ENCODE measurements at places on chromosomes 4 and X.

- H3K27ac ChIP-seq = no peak overlapping the region
- DNase-seq = no peak
- H3K4me1 ChIP-seq = peaks cover 15% of the 10 kb centered on the region
- H3K27me3 ChIP-seq = no peaks in the 10 kb centered on the region
- no peak overlapping the region for H3K4me3 ChIP-seq
- H3K36me3 ChIP-seq = no peaks in the 10 kb centered on the region
Observed at GRCh38 chr4:42638993-42639392, 17.9 kb downstream of the ATP8A1 start.

DNA sequence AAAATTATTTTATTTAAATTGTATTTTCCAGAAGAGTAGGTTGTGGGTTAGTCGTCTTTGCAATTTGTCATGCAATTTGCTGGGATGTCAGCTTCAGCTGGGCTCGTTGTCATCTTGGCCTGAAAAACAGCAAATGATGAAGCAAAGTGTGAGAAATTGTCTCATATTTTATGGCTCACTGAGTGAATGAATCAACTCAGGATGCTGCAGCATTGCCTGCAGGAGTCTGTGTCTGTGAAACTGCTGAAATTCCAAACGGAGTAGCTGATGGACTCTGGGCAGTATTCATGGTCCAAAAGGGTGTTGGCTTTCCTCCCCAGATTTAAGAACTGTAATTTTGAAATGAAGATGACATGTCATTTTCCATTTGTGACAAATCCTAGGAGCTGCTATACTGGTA lies 37.2 kb downstream of the CXCL8 start:
- no peak overlapping the region for H3K4me3 ChIP-seq
- H3K36me3 ChIP-seq = no peaks in the 10 kb centered on the region
- H3K27me3 ChIP-seq = no peaks in the 10 kb centered on the region
- H3K27ac ChIP-seq = no peak overlapping the region
- no peak for DNase-seq

GRCh38 chrX:97315939-97316338 lies 432.2 kb downstream of the RPA4 start:
- no peaks in the 10 kb centered on the region for H3K27me3 ChIP-seq
- H3K27ac ChIP-seq = peak overlapping the region; percentile 74
- peaks cover 21% of the 10 kb centered on the region for H3K4me1 ChIP-seq
- no peak overlapping the region for H3K4me3 ChIP-seq

DNA sequence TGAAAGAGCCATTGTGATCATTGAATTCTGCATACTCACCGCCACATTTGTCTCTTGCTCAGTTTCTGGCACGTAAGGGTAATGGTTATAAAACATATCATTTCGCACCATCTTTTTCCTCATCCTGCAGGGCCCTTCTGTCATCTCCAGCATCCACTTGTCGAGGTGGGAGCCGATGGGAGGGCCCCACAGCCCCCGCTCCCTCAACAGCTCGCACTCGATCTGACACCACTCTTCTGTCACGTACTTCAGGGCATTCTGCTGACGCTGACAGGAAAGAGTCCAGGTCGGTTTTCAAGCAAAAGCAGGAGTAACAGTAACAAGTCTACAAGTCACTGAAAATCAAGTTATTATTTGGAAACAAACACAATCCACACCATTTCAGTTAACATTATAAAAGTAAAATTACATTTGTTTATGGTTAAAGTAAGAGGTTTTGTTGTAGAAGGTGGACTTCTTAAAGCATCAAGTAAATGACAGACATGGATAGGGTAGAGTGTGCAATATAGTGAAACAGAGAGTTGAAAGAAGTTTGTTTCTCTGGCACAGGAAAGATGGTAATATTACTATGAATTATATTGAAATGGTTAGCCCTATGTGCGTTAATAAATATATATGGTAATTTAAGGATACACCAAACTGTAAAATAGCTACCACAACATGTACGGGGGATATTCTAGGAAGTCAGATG lies 150.6 kb downstream of the CDS1 start:
- H3K36me3 ChIP-seq = peaks cover 37% of the 10 kb centered on the region
- H3K4me3 ChIP-seq = no peak overlapping the region
- no peak for DNase-seq
- H3K4me1 ChIP-seq = no peaks in the 10 kb centered on the region

GRCh38 chr4:112910109-112910736 lies 139.2 kb upstream of the ANK2 start:
- H3K27me3 ChIP-seq = no peaks in the 10 kb centered on the region
- no peak for DNase-seq
- H3K27ac ChIP-seq = peak overlapping the region; percentile 69
- 0 out of 2 replicates have a peak, but pooled peaks cover 2% of the 10 kb centered on the region for H3K36me3 ChIP-seq
- H3K4me3 ChIP-seq = no peak overlapping the region
- peaks cover 30% of the 10 kb centered on the region for H3K4me1 ChIP-seq

DNA sequence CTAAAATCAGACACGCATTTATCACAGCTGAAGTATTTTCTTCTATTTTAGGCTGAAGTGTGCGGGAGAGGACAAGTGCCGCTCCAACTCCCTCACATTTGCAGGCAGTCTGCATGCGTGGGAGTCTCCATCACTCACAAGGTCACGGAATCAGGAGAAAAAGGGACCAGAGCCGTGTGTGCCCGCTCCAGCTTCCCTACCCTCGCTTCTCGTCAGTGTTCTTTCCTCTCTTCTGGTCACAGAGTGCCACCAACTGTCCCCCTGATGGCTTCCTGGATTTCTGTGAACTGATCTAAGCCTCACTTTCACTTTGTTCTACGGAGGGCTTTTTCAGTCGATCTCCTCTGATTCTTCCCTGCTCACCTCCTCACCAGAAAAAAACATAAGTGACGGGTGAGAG lies 407.4 kb upstream of the AADAT start:
- no peaks in the 10 kb centered on the region for H3K36me3 ChIP-seq
- no peak for DNase-seq
- no peak overlapping the region for H3K4me3 ChIP-seq
- no peaks in the 10 kb centered on the region for H3K27me3 ChIP-seq

- peaks cover 12% of the 10 kb centered on the region for H3K36me3 ChIP-seq
- no peaks in the 10 kb centered on the region for H3K27me3 ChIP-seq
- DNase-seq = no peak
- H3K27ac ChIP-seq = no peak overlapping the region
- peaks cover 10% of the 10 kb centered on the region for H3K4me1 ChIP-seq
Observed at GRCh38 chrX:6708041-6708440, 173.1 kb upstream of the VCX3A start.

- H3K4me3 ChIP-seq = no peak overlapping the region
- DNase-seq = peak; percentile 77
- H3K27ac ChIP-seq = no peak overlapping the region
- no peaks in the 10 kb centered on the region for H3K27me3 ChIP-seq
- H3K4me1 ChIP-seq = peaks cover 31% of the 10 kb centered on the region
Observed at GRCh38 chr4:138919094-138919936, 96.3 kb upstream of the NOCT start.

- peaks cover 32% of the 10 kb centered on the region for H3K27me3 ChIP-seq
- H3K4me3 ChIP-seq = no peak overlapping the region
- no peaks in the 10 kb centered on the region for H3K4me1 ChIP-seq
- no peaks in the 10 kb centered on the region for H3K36me3 ChIP-seq
Observed at GRCh38 chr4:2105559-2105958, 46.4 kb downstream of the NAT8L start.

GRCh38 chrX:15525664-15526416 lies 25.2 kb downstream of the BMX start:
- H3K4me1 ChIP-seq = no peaks in the 10 kb centered on the region
- no peaks in the 10 kb centered on the region for H3K36me3 ChIP-seq
- H3K27ac ChIP-seq = no peak overlapping the region
- DNase-seq = no peak
- no peak overlapping the region for H3K4me3 ChIP-seq

DNA sequence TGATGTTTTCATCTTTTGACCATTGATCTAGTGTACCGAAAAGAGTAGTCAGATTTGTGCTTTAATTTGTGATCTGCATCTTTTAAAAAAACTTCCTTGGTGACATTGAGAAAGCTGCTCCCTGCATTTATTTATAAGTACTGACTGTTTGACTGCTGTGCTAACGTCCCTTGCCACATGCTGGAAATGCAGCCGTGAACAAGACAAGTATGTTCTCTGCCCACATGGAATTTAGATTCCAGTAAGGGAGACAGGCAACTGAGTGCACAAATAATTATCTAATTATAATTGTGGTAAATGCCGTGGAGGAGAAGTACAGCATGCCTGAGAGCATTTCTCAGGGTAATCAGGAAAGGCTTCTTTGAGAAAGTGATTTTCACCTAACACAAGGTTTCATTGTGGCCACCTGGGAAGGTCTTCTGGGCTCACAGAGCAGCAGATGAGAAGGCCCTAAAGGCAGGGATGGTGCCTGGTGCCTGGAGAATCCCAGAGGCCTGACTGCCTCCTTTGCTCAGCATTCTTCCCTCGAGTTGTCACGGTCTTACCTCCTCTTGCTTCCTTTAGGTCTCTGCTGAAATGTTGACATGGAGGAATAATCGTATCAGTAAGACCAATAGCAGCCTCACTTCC lies 55.8 kb downstream of the PTTG2 start:
- no peak for DNase-seq
- H3K4me3 ChIP-seq = no peak overlapping the region
- 0 out of 2 replicates have a peak, but pooled peaks cover 4% of the 10 kb centered on the region for H3K4me1 ChIP-seq
- H3K36me3 ChIP-seq = peaks cover 16% of the 10 kb centered on the region
- no peaks in the 10 kb centered on the region for H3K27me3 ChIP-seq
- H3K27ac ChIP-seq = no peak overlapping the region

- no peaks in the 10 kb centered on the region for H3K27me3 ChIP-seq
- H3K36me3 ChIP-seq = peaks cover 44% of the 10 kb centered on the region
- H3K4me1 ChIP-seq = peaks cover 13% of the 10 kb centered on the region
- H3K27ac ChIP-seq = no peak overlapping the region
- no peak overlapping the region for H3K4me3 ChIP-seq
Observed at GRCh38 chrX:66191563-66191962, 27.5 kb downstream of the HEPH start.

GRCh38 chrX:39678914-39679313 lies 418.8 kb downstream of the BCOR start:
- H3K4me1 ChIP-seq = peaks cover 8% of the 10 kb centered on the region
- H3K27me3 ChIP-seq = peaks cover 3% of the 10 kb centered on the region
- H3K27ac ChIP-seq = no peak overlapping the region
- H3K4me3 ChIP-seq = no peak overlapping the region
- peaks cover 7% of the 10 kb centered on the region for H3K36me3 ChIP-seq

DNA sequence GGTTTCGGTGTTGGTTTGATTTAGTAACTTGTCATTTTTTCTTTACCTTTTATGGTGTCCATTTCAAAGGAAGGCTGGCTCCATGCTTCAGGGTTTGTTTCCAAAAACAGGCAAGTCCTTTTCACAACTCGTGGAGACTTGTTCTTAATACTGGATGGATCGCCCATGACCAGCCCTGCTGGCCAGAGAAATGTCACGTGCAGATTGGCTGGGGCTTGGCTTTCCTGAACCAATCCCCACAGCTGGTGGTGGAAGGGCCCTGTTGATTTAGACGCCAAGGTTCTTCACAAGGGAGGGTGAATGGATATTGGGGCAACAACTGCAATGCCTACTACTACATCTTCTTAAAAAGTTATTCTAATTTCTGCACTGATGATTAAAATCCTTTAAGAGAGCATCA lies 92.6 kb downstream of the SHROOM3 start:
- no peak overlapping the region for H3K4me3 ChIP-seq
- no peak for DNase-seq
- no peaks in the 10 kb centered on the region for H3K36me3 ChIP-seq
- H3K27ac ChIP-seq = no peak overlapping the region
- no peaks in the 10 kb centered on the region for H3K27me3 ChIP-seq

DNA sequence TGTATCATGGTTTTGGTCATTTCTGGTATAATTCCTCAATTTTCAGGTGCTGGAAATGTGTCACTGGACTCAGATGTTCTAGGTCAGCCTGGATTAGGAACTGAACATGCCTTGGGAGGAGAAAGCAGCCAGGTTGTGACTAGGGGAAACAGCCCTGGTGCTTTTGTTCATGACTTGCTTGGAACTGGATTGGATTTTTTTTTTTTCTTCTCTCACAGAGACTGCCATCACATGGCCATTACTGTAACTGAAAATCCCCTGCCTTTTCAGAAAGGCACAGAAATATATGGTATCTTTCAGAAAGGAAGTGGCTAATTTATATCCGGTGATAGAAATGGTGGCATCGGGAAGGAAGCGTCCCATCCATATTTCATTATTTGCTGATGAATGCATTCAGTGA lies 34.6 kb downstream of the SEPTIN11 start:
- H3K4me1 ChIP-seq = peaks cover 84% of the 10 kb centered on the region
- no peak overlapping the region for H3K4me3 ChIP-seq
- no peaks in the 10 kb centered on the region for H3K36me3 ChIP-seq
- H3K27me3 ChIP-seq = no peaks in the 10 kb centered on the region
- peak overlapping the region; percentile 73 for H3K27ac ChIP-seq
- DNase-seq = no peak

DNA sequence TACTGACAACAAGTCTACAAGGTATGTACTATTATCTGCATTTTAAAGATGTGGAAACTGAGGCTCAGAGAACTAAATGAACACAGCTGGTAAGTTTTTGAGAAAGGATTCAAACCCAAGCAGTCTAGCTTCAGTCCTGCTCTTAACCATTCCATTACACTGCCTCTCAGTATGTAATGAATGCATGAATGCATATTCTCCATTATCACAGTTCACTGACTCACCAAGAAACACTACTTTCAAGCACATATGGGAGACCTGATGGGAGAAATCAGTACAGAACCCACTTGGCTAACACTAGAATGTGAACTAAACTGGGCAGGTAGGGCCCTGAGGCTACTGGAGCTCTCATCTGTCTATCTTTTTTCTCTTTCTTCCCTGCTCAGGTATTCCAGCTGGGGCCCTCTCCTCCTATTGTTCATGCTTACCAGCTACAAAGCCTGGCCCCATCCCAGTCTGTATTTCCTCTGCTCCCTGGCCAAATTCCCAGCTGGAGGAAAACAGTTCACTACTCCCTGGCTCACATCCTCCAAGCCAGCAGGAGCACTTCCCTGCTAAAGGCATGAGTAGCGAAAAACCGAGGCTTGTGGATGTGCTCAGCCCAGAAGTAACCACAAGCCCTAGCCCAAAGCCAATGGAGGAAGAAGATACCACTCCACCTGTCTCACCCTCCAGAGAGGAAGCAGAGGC lies 178.2 kb upstream of the ARHGEF9 start:
- no peak overlapping the region for H3K4me3 ChIP-seq
- no peak for DNase-seq
- H3K27ac ChIP-seq = no peak overlapping the region
- H3K36me3 ChIP-seq = peaks cover 3% of the 10 kb centered on the region
- no peaks in the 10 kb centered on the region for H3K27me3 ChIP-seq

DNA sequence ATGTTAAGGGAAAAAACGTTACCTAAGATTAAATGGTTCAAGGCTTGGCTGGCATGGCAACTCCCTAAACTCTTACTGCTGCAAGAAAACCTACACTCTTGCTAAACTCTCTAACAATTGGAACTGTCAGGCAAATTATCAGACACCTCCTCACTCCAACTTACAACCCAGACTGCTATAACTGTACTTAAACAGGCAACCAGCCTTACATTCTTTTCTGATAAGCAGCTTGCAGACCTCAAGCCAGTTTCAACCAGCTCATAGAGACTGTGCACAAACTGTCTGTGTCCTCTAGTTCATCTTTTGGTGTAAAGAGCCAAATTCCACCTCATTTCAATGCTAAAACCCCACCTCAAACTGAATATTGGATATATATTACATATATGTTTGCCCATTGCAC lies 504.9 kb downstream of the UBE2NL start:
- DNase-seq = no peak
- peaks cover 9% of the 10 kb centered on the region for H3K36me3 ChIP-seq
- H3K4me1 ChIP-seq = no peaks in the 10 kb centered on the region
- H3K4me3 ChIP-seq = no peak overlapping the region

Data from WTC11 (cell line).